Mesenteric fat pad (tissue), 1 donor: ENCODE measurements at places on chromosomes 11 and 22. TPM values are rescaled to one million over a fixed set of nuclear protein-coding genes. Genes with fewer than 3 reads are reported as not detected.

The KREMEN1 gene
- 10.6 TPM for total RNA-seq

The SLCO2B1 gene
- 185 TPM for total RNA-seq

The SLC22A12 gene
- 0.29 TPM for total RNA-seq

The TEX54 gene
- total RNA-seq: not detected

The KDM4E gene
- not detected for total RNA-seq

The LRRC51 gene
- 7.0 TPM for total RNA-seq

The ARL2 gene
- 93.0 TPM for total RNA-seq

DNA sequence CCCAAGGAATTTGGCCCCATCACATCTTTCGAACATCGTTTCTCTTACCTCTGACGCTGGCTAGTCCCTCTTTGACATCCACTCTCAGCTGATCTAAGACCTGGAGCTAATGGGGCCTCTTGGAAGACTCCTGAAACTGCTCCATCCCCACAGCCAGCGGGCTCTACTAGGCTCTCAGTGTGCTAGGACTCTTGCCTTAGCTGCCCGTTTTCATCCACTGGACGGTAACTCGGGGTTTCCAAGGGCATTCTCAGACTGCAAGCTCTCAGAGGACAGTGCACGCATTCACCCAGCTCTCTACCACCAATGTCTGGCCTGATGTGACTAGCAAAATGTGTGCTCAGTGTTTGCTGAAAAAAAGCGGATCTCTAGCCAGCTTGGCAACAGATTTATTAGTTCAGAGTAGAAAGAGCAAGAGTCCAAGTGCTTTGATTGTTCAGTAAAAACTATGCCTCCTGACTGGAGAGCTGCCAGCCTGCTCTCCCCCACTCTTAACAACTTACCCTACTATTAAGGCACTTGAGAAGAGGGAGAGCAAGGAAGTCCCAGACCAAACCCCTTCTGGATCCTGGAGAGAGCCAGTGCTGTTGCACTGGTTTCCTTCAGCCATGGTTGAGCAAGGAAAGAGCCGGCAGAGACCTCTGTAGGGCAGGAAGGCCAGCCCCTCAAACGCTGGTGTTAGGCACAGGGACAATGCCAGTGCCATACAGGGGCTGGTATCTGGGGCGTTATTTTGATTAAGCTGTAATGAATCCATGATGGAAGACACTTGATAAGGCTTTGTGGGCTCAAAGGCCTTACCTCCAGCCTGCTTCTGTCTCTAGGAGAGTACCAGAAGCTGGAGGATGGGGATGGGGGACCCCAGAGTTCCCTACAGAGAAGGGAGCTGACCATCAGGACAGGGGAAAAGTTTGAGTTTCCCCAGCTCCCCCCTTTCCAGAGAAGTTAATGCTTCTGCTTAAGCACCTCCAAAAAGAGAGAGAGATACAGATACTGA is 9.2 kb downstream of the RELA start:
- DNase-seq: no peak

- DNase-seq: no peak
Observed at GRCh38 chr11:35402751-35403660, 16.4 kb downstream of the SLC1A2 start.

GRCh38 chr22:44316393-44317122 is 3.8 kb upstream of the SHISAL1 start:
- no peak for DNase-seq

GRCh38 chr11:368414-369335 is 624 bp upstream of the B4GALNT4 start:
- DNase-seq: no peak

GRCh38 chr11:76621868-76622267 is 48.7 kb downstream of the LRRC32 start:
- peak; percentile 85 for DNase-seq

GRCh38 chr11:128765104-128765503 is 71.2 kb downstream of the FLI1 start:
- DNase-seq: no peak

DNA sequence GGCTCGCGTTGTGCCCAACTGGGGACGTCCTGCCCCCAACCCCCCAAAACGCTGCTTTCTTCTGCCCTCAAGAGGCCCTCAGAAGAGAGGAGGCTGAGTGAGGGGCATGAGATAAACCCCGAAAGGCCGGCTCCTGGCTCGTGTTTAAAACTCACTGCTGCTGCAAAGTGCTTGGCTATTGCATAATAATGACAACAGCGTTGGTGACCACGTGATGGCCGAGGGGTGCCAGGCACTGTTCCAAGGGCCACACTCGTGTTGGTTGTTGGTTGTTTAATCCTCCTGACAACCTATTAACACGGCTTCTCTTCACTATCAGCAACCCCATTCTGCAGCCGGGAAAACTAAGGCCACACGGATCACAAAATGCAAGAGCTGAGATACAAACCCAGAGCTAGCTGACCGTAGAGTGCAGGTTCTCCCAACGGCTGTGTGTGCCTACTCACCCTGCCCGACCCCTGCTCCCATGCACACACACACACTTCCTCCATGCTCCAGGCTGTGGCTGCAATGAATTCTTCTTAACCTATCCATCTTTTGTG is 51.0 kb downstream of the ANO1 start:
- no peak for DNase-seq

DNA sequence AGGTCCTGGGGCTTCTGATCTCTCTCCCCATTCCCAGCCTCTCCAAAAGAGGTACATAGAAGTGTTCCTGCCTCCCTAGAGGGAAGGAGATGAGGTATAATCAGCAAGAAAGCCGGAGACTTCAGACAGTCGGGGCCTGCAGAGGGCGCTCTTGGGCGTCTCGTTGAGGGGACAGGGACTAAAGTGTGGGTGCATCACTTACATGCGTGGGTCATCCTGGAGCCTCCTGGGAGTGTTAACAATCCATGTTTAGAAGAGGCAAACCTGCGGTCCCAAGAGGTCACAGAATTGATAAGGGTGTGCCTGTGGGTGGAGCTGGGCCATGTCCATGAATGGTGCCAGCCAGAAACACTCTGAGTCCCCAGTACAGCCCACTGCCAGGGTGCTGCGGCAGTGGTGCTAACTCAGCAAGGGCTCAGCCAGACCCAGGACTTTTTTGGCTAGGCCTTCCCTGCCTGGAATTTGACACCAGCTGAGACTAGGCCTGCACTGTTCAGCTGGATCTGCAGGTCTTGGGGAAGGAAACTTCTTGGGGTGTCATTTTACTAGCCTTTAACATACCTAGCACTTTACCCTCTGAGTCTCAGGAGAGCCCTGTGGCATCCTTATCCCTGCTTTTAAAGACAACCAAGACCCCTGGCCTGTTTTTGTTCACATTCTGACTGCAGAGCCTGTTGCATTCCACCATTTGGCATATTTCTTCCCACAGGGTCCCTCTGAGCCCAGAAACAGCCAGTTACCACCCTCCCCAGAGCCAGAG is 5.5 kb downstream of the YDJC start:
- no peak for DNase-seq

- no peak for DNase-seq
Observed at GRCh38 chr11:36699271-36699670, 101.2 kb upstream of the RAG2 start.

DNA sequence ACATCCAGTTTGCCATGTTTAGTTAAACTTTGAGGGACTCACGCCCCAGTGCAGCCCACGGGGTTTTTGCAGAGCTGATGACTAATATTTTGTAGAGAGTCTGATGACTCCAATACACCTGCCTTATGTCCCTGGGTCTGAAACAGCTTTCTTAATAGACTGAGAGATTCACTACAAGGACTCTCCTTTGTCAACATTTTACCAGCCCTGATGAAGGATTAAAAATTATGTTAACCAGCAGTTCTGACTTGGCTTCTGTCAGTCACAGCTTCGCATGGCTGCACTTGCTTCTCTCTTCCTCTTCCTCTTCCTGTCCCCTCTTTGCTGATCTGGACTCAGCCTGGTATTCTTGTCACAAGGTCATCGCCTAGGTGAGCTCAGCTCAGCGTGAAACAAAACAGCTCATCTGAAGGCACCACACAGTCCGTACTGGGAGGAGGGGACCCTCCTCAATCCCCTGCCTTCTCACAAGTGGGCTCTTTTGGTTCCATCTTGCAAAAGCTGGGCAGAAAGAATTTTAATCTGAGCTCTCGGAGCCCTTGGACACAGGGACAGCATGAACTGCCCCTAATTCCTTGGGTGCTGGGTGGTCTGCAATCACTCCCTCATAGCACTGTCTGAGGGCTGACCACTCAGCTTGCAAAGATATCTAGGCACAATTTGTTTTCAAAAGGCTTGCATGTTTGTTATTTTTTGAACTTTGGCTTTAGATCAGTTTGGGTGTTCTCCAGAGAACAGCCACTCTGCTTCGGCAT is 38.1 kb upstream of the POU2AF1 start:
- no peak for DNase-seq

DNA sequence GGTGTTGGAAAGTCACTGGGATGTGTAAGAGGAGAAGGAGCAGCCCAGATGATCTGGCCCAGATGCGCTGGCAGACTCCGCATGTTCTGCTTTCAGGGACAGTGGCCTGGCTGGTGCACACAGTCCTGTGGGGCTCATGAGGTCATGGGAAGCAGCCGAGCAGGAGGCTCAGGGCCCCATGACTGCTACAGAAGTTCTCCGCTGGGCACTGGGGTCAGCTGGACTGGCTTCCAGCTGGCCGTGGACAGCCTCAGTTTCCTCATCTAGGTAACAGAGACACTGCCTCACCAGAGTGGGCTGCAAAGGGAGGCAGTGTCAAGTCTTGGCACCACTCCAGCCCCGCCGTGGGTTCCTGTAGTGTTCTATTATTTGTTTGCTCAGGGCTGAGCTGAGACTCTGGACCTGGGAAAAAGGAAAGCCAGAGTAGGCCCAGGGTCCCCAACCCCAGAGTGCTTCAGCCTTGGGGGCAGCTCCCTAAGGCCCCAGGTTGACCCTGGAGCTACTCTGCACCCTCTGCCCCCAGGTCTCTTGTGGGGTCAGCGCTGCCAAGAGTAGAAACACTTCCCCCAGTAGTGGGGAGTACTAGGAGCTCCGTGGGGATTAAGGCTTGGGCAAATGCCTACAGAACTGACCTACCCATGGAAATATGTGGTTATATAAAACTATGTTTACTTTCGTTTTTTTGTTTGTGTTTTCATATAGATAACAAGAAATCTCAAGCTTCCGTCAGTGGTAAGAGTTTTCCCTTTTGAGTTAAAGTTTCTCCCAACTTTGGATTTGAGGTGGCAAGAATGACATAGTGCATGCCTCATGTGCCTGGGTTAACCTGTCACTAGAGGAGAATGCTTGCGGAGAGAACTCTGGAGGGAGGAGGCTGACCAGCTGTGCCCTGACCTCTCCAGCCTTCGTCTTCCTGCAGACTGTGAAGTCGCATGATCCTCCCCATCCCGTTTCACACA is 45.3 kb downstream of the MED15 start:
- no peak for DNase-seq

- no peak for DNase-seq
Observed at GRCh38 chr22:20781272-20781990, 7.5 kb downstream of the SERPIND1 start.

- peak; percentile 41 for DNase-seq
Observed at GRCh38 chr11:2211113-2211971, 39.7 kb upstream of the TH start.

DNA sequence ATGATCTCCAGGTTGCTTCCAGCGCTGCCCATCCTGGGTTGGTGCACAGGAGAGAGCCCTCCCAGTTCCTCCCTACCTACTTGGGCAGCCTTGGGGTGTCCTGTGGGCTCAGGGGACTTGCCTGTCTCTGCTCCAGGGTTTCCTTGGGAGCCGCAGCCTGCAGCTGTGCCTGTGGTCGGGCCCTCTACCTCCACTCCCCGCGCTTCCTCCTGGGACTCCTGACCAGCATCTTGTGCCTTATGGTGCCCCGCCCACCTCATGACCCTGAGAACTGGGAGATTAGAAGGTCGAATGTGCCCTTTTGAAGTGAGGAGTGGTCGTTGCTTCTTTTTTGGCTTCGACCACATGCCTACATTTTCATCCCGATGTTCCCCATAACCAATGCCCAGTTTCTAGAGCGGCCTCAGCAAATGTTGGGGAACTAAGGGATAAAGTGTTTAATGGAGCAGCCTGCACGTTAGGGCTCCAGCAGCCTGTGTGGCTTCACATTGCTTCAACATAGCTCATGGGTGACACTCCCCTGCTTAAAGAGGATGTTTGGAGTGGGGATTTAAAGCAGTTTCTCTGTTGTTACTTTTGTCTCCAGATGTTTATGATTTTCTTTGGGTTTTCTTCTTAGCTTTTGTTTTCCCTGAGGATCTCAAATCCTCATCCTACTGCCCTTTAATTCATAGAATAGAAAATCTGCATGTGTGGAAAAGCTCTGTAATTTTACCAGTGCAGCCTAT is 248.8 kb downstream of the TBC1D22A start:
- no peak for DNase-seq
